Nephron progenitor cell (in vitro differentiated cells): ENCODE measurements at places on chromosomes 2 and 18.

- DNase-seq: no peak
Measured at GRCh38 chr2:148687543-148687942, 43.0 kb downstream of the EPC2 start.

DNA sequence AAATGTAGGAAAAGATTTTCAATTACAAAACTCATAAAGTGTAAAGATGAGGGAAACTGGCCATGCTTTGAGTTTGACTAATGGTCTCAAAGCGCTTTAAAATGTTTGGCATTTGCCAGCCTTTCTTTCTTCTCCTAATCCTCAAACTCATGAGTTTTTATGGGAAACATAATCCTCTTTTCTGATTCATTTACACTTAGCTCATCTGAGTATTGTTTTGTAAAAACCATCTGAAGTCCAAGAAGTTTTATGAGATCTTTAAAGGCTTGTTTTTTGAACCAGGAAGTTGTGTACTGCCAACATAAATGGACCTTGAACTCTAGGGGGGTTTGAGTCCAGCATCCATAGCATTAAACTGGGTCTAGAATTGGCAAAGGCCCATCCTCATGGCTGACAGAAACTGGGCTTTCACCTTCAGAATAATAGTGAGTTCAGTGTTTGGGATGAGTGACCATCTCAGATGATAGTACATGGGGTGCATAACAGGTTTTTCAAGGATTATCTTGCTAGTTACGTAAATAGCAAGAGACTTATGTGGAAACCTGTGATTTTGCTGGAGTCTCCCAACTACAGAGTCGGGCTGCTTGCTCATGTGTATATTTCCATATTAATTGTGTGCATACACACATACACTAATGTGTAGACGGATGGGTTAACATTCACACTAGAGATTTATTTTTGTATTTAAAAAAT lies 3.8 kb upstream of the LTBP1 start:
- no peak for DNase-seq

GRCh38 chr2:168336786-168337388 lies 89.5 kb upstream of the STK39 start:
- no peak for DNase-seq

DNA sequence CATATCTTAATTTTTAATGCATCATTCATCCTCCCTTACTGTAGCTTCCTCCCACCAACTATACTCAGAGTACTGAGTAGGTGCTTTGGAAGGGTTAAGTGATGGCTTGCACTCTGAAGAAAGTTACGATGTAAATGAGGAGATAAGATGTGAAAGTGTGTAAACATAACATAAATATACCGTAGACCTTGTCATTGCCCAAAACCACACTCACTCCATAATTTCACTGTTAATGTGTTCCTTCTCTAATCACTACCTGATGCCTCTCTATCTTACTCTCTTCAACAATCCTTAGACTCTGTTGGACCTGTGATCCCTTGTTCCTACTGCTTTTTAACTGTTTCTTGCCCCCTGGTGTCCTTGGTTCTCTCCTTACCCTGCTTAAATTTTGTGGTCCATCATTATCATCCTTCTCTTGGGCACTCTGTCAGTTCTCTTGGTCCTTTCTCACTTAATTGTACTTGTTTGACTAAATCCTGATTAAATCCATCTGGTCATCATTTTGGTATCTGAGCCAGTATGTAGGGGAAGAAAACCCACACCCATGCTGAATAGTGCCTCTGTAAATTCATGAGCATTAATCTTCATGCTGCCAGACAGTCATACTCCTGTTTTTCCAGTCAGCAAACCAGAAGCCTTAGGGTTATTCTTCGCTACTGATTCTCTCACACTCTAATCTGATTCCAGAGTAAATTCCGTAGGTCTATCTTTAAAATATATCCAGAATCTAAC lies 45.0 kb downstream of the PMS1 start:
- DNase-seq: no peak

DNA sequence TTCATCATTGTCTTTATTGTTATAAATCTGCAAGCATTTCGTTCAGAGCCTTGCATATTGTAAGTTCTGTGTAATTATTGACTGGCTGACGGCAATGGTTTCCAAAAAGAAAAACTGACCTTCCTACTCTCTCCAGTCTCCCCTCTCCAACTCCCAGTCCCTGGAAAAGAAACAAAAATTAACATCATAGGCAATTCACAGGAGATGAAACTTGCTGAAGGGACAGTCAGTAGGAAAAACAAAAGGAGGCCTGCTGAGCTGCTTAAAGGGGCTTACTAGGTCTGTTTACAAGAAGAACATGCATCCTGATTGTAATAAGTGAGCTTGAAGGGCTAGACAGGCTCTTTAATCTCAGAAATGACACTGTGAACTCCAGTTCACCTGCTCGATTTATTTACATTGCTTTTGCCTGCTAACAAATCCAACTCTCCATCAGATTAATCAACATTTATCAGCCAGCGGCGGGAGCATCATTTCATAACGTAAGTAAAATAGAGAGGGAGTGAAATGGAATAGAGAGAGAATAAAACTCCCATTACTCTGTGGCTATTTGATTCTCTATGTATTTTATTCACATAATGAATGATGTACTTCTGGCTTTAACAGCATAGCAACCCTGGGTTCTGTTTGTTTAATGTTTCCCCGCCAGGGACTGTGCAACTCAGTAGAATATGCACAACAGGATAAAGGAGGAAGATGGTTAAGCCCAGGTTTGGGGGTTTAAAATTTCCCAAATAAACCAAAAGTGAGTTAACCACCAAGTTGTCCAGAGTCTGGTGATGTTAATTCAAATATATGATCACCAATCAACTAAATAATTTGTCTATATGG lies 256.7 kb upstream of the SETBP1 start:
- no peak for DNase-seq

DNA sequence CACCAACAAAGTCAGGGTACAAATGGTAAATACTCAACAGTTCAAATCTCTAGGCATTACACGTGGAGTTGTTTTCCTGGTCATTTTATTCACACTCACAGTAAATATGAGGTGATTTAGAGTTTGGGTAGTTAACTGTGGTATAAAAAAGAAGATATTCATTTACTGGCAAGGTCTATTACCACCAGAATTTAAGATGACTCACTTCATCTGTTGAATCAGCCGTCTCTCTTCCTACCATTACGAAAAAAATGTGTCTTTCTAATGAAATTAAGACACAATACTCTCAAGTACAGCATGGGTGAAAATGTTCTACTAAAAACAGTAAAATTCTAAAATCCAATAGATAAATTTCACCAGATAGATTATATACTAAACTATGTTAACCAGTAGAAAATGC lies 21.0 kb upstream of the GPR75 start:
- DNase-seq: no peak

DNA sequence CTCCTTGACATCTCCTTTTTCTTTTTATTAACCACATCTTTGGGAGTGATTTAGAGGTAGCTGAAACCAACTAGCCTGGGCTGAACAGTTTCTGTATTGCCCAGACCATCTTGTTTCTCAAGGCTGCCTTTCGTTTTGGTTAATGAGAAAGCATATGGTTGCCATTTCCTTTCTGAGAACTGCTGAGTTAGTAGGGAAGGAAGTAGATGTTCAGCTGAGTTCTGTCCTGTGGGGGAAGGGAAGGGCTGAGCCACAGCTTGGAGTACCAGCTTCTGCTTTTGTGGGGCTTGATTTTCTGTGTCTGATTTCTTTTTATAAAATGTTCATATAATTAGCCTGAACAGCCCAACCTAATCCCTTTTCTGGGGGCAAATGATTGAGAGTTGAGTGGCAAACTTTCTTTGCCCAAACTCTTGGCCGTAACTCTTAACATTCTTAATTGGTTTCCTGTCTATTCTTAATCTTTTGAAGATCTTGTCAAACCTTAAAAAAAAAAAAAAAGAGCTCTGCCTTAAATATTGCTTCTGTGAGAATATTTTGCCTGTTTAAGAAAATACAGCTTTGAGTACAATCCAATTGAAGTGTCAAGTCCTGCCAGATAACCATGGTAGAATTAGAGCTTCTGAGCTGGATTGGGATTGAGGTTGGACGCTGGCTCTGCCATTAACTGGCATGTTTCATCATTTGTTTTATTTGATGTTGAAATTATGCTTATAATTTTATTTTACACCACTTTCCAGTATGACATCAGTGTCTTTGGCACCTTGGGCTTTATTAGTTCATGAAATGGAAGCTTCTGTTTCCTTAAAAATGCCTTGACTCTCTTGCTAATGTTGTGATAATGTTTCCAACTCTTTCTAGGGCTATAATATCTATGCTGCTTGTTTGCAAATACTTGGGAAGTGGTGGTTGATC lies 1.9 kb upstream of the NABP1 start:
- no peak for DNase-seq

- DNase-seq: no peak
Measured at GRCh38 chr2:143954844-143955243, 565.1 kb downstream of the ZEB2 start.

DNA sequence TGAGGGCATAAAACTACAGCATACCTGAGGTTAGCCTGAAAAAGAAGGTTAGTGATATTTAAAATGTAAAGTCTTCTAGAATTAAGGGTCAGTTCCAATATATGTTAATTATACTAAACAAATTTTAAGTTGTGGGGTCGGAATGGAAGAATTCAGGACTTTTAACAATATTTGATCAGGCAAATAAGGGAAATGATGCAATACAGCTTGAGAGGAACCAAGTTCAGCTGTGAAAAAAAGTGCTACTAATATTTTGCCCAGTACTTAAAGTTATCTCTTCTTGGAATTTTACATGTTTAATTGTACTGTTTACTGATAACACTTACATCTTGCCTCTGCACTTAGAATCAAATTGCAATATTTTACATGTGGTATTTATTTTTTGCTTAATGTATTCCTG lies 345.5 kb upstream of the CWC22 start:
- no peak for DNase-seq

DNA sequence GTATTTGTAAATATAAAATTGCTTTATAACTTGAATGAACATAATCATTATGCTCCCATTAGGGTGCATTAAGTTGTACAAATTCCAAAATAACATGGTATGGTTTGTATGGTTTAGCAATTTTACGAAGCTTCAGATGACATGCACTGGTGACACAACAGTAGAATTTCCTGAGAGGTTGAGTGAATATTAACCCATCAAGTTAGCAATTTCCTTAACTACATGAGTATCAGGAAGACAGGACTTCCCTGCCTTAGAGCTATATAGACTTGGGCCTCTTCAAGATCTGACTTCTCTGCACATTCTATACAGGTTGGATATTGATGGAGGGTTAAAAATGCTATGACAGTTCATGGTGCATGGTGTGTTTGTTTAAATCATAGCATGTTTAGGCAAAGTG lies 60.2 kb downstream of the ZC3H6 start:
- DNase-seq: no peak

DNA sequence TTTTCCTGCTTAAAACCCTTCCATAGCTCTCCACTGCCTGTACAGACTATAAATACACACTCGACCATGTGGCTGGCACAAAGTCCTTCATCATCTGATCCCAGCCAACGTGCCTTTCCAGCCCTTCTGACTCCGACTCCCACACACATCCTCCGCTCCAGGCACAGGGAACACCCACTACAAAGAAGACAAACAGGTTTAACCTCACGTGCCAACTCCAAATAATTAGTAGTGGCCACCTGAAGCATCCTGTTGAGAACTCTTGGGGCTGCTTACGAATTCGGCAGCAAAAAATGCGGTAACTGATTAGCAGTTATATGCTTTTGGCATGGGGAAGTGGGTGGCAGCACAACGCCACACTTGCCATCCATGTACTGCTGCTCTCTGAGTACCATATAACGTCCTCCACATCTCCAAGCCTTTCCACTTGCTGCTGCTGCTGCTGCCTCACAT lies 12.1 kb downstream of the SPIRE1 start:
- no peak for DNase-seq

DNA sequence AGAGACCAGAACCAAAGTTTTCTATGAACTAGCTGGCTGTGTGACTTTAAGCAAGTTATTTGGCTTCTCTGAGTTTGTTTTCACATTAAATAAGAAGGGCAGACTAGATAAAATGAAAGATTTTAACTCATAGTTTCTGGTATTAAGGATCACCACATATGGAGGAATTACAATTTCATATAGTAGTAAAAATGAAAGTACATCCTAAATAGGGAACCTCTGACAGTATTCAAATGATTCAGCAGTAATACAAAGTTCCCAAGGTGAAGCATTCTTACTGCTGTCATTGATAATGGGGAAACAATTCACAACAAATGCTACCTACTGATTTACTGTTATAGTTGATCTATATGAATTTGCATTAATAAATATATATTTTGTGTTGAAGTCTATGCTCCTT lies 170.3 kb upstream of the VRK2 start:
- DNase-seq: no peak

- no peak for DNase-seq
Measured at GRCh38 chr2:3041246-3041645, 336.4 kb downstream of the EIPR1 start.

DNA sequence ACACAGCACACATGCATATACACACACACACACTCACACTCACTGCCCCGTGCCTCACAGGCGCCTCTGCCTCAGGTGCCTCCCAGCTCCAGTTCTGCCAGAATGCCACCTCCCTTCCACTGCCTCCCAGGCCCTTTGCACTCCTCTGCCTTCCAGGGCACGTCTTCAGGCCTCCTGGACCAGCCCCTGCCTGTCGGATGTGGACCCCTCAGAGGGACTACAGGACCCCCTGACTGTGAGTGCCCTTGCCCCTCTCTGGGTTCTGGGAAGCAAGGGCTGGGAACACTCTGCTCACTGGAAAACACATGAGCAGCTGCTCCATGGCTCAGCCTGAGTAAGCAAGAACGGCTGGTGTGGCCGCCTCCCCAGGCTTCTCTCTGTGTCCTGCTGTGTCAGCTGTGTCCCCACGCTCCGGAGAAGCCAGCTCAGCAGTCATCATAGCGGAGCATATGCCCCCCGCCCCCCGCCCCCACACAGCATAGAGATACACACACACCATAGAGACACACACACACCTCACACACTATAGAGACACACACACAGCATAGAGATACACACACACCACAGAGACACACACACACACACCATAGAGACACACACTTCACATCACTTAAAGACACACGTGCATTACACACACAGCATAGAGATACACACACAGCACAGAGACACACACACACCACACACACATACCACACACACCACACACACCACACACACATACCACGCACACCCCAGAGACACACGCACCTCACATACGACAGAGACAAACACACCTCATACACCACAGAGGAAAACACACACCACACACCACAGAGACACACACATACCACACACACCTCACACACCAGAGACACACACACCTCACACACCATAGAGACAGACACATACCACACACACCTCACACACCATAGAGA lies 271.3 kb downstream of the CYRIA start:
- DNase-seq: peak; percentile 44
